Nucleus accumbens (tissue), 56 donors: ENCODE measurements at places on chromosomes 1 and 21.

- no peak for DNase-seq
Observed at GRCh38 chr21:46268371-46268770, 17.0 kb downstream of the MCM3AP start.

DNA sequence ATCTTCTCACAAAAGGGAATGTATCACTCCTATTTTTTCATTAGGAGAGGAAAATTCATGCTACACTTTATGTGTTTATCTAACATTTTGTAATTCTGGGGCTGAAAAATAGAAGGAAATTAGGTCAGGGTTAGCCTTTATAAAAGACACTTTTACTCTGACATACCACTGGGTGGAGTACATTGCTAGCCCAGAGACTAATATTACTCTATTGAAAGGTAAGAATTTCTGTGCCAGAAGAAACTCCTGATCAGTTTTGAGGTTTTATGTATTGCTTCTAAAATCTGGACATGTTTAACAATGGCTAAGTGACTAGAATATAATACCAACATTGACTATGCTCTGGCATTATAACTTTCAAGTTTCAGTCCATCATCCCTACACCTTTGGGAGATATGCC, 724.6 kb downstream of the USP25 start:
- DNase-seq = no peak

DNA sequence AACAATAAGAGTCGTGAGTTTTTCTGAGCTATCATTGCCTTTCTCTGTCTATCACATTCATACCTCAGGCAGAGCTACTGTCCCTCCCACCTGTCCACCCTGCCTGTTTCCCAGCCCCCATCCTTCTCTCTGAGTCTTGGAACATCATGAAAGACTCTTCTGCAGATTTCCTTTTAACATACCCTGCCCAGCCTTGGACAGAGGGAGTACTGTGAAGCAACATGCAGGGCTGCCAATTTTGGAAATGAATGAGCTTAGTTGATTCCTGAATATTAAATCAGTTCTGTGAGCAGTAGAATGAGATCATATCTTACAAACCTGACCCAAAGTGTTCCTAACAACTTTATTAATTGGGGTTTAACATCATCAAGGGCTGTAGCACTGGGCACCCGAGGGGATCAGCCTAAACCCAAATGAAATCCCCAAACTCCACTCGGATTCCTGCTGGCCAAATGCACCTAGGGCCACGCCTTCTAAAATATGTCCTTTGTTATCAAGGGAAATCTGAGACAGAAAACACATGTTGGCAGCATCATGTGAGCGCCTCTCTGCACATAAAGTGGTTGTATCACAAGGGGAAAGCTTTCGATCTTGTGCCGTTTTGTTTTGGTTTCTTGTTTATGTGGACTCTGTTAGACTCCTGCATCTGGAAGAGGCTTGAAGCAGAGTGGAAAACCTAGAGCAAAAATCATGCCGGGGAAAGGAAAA, 357.6 kb downstream of the KIF26B start:
- no peak for DNase-seq

DNA sequence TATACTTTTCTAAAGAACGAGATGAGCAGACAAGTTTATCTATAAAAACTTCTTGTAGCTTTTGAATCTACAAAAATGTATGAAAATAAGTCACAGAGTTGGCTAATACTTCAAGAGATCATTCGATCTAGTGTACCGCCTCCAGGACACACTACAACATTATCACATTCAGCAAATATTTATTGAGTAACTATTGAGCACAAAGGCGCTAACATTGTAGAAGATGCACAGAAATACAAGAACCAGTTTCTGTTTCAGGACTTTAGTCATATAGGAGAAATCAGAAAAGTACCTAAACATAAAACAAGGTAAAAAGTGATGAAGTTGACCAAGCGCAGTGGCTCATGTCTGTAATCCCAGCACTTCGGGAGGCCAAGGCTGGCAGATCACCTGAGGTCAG, 20.6 kb downstream of the WASF2 start:
- no peak for DNase-seq

GRCh38 chr1:204528241-204528640, 12.0 kb downstream of the MDM4 start:
- no peak for DNase-seq

GRCh38 chr1:15610167-15610566, 7.1 kb upstream of the DDI2 start:
- DNase-seq = no peak

GRCh38 chr1:113993072-113993471, 13.8 kb downstream of the OLFML3 start:
- no peak for DNase-seq

DNA sequence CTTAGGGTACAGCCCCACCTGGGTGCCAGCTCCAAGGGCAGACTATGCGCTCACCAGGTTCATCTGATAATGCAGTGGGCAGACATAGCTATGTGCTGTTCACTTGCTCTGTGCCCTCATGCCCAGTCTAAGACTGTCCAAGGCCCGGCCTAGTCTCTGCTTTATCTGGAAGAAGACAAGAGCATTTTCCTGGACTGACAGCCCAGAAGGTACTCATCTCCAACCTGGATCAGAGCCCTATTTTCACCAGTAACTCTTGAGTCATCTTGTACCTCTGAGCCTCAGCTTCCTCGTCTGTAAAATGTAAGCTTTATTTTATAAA, 28.5 kb upstream of the LRRC8C start:
- no peak for DNase-seq

GRCh38 chr1:27993241-27993640, 33.5 kb downstream of the XKR8 start:
- no peak for DNase-seq

DNA sequence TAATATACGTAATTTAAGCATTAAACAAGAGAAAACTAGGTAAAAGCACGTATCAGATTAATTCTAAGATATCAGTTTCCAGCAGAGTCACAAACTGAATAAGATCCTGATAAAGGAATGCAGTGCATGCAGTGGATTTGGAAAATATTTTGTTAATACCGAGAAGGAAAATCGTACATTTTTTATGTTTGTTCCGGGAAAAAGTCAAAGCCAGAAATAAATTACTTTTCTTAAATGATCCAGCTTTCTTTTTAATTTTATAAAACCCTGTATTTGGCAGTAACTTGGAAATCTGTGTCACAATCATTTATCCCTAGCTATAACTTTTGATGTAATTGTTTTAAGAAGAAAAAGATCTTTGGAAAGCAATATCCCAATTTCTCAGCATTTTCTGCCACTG, 955 bp downstream of the PALMD start:
- no peak for DNase-seq

GRCh38 chr1:235002706-235003300, 125.8 kb downstream of the TOMM20 start:
- no peak for DNase-seq

- no peak for DNase-seq
Observed at GRCh38 chr21:34906401-34906800, 142.7 kb downstream of the RUNX1 start.

GRCh38 chr1:206658264-206658980, 23.1 kb downstream of the DYRK3 start:
- peak; percentile 11 for DNase-seq

DNA sequence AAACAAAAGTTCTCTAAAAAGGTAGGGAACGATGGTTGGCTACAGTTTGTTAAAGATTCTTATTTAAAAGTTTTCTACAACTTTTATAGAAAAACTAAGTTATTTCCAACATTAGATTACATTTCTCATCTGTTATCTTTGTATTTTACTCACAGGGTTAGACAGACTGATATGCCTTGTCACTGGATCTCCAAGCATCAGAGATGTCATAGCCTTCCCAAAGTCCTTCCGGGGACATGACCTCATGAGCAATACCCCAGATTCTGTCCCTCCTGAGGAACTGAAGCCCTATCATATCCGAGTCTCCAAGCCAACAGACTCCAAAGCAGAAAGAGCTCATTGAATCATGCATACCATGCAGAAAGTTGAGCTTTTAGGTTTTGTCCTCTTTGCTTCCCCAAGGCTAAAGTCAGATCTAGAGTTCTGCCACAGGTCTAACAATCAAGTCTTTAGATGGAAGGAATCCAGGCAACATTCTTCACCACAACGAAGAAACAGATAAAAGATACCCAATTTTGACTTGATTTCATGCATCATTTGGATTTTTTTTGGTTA, 10.3 kb downstream of the GAS5 start:
- no peak for DNase-seq

DNA sequence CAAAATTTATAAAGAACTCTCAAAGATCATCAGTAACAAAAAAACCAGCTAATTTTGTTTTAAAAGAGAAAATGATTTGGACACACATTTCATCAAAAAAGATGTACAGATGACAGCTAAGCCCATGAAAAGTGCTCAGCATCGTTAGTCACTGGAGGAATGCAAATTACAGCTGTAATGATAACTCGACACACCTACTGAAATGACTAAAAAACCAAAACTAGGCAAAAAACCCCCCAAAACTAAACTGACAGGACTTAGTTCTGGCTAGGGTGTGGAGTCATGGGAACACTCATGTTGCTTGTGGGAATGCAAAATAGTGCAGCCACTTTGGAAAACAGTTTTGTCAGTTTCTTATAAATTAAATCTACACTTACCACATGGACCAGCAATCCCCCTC, 59.5 kb downstream of the CNIH3 start:
- DNase-seq = no peak

DNA sequence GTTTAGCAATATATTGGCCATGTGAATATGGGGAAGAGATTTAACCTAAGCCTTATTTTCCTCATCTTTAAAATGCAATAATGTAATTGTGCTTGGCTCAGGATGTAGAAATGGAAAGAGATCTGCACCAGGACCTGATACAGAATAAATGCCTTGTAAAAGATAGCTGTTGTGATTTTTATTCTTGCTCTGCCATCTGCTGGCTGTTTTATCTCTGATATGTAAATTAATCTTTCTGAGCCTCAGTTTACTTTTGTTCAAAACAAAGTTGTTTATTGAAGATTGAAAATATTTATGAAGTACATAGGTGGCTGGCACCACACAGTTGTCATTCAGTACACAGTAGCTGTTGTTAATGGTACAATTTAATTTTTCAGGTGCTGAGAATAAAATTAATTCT, 21.9 kb downstream of the ZYG11B start:
- DNase-seq = no peak

- no peak for DNase-seq
Observed at GRCh38 chr1:31830511-31830910, 14.7 kb upstream of the SPOCD1 start.

DNA sequence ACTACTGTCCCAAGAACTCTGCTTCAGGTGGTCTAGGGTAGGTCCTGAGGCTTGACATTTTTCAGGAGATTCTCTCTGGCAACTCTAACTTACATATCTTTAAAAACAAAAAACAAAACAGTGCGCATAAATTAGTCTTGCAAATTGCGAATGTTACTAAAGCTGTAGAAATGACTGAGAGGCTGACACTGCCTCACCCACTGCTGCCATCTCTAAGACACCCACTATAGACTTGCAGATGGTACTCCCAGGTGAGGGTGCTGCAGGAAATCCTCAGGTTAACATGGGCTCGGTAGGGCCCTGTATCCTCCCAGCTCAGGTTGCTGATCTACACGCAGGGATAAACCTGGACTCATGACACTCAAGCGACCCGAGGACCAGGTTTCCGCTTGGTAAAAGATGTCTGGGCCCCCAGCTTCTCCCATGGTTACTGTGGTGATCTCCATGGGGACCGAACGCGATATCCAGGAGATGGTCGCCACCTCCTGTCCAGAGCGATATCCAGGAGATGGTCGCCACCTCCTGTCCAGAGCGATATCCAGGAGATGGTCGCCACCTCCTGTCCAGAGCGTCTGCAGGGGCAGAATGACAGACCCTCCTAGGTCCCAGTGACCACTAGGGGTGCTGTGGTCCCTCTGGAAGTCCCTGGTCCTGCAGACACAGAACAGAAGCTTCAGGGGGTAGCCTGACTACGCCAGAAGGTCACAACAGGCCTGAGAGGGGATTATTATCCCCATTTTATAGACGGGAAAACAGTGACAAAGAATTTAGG, 16.2 kb upstream of the LY9 start:
- no peak for DNase-seq

DNA sequence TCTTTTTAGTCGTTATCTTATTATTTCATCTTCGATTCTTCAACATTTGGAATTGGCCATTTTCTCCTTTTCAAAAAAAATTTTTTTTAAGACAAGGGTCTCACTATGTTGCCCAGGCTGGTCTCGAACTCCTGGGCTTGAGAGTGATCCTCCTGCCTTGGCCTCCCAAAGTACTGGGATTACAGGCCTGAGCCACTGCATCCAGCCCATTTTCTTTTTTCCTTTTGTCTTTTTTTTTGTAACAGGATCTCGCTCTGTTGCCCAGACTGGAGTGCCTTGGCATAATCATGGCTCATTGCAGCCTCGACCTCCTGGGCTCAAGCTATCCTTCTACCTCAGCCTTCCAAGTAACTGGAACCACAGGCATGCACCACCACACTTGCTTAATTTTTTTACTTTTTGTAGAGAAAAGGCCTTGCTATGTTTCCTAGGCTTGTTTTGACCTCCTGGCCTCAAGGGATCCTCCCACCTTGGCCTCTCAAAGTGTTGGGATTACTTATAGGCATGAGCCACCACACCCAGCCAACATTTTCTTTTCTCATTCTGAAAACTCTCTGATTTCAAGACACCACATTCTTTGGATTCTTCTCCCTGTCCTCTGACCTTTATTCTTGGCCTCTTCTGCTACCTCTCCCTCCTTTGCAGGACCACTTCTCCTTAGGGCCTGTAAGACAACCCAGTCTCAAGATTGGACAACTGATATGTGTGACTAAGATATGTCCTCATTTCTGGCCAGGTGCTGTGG, 6.0 kb upstream of the MAP1LC3C start:
- DNase-seq = no peak

GRCh38 chr1:22976461-22977243, 4.0 kb upstream of the LACTBL1 start:
- peak; percentile 1 for DNase-seq

- DNase-seq = no peak
Observed at GRCh38 chr1:76580206-76580605, 287.1 kb upstream of the ST6GALNAC5 start.

GRCh38 chr1:32611859-32612188, 38.5 kb downstream of the ZBTB8OS start:
- DNase-seq = no peak

DNA sequence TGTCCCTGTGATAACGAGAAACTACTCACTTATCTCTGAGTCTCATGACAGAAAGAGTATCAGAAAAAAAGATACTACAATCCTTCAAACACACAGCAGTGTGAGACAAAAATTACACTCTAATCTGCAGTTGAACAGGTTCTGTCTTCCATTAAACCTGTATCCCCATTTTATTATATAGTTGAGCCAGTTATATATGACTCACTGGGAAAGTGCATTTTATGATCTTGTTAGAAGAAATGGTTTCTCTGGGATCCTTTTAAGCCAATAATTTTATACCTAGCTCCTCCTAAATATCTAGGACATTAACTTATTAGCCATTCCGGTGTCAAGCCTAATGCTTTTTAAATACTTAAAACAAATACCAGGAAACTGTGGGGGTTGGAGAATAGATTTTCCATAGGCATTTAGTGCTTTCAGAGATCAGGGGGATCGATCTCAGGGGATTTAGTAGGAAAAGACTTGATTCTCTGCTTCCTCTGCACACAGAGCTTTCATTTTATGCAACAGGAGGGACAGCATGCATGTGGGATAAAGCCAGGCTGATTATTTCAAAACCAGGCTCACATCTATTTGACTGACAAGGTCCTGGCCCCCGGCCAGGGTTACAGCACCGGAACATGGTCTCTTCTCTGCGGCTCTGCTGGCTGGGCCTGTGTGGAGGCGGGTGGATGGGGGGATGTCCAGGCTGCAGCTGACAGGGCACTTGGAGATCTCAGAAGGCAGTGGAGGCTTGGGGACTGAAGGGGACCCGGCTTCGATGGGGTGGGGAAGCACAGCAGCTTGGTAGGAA, 310.6 kb downstream of the DISC1 start:
- no peak for DNase-seq
